ENCODE measurements at places on chromosomes 5 and 9.
A peak's percentile ranks its signal among the peaks of the same experiment; 100 is the strongest.

GRCh38 chr5:20497356-20497755 lies 509.4 kb upstream of the CDH18 start:
- no peak for DNase-seq

- no peak for DNase-seq
These were observed 36.4 kb downstream of the NXNL2 start for GRCh38 chr9:88571419-88571818.

GRCh38 chr5:180607861-180608571 lies 16.7 kb upstream of the SCGB3A1 start:
- peak; percentile 28 for DNase-seq

DNA sequence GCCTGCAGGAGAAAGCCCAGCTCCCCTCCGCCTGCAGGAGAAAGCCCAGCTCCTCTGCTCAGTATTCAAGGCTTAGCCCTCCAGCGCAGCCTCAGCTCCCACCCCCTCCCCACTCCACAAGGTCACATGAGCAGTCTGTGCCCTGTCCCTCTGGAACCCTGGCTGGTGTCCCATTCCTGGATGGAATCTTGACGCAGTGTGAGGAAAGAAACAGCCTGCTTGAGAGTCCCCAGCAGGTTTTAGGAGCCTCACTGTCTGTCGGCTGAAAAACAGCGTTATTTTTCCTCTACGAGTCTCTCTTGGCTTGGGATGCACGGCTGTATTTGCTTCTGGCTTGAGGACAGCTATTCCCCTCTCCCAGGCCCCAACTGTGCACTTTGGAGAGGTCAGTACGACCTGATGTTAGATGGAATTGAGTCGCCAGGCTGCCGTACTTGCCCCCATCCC lies 210.1 kb upstream of the TRIM32 start:
- no peak for DNase-seq

- DNase-seq, result no peak
These were observed 76.3 kb downstream of the SEMA4D start for GRCh38 chr9:89421595-89421994.

GRCh38 chr9:75001719-75002421 lies 26.2 kb downstream of the CARNMT1 start:
- DNase-seq, result peak; percentile 82

GRCh38 chr9:107224252-107224651 lies 58.8 kb upstream of the RAD23B start:
- DNase-seq, result no peak

DNA sequence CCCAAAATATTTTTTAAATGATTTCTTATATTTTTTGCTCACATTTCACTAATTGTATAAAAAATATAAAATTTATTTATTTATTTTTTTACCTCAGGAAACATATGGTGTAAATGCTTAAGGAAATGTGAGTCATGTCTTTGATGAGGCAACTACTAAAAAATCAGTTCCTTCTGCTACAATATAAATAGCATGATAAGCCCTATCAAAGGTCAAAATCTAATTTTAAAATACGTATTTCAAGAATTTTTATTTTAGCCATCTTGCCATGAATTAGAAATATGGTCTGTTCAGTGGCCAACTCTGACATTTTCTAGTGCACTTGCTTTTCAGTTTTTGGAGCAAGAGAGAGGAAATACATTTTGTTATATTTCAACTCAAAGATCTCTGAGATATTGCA lies 50.5 kb downstream of the PDE4D start:
- DNase-seq, result no peak

- no peak for DNase-seq
These were observed 447.1 kb downstream of the LRRC70 start for GRCh38 chr5:63025679-63026078.

DNA sequence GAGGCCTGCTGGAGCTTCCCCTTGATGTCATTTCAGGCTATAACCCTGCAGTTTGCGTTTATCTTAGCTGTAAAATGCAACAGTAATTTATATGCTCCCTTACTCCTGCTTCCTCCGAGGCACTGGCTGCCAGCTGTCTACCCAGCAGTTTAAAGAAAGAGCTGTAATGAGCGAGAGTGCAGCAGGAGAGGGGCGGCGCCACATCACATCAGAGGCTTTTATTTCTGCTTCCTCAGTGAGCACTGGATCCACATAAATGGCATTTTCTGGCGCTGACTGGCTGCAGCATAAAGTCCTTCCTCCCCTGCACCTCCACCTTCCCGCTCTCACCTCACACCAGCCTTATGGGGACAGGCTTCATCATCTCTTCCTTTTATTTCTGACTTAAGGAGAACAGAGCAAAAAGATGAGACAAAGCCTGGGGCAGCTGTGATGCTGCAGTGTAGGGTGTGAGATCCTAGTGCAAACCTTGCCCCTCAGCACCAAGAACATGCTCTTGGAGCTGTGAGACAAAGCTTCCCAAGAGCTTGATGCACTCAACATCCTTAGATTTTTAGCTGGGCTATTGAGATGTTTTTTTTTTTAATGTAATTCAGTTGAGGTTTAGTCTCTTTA lies 829.6 kb upstream of the ZNF608 start:
- DNase-seq, result no peak

DNA sequence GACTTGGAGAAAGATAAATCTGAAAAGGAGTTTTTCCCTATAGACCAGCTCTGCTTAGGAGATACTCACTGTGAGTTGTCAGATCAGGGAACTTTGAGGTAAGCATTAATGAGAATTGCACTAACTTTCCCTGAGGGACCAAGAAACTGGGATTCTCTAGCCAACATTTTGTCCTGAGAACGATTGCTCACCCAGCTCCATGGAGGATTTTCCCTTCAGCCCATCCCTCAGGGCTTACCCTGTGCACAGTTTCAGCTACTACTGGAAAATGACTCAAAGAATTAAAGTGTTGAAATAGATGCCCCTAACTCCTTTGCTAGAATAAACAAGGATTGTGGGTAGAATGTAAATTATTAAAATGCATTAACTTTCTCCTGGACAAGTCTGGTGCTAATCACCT lies 237.2 kb upstream of the IL12B start:
- peak; percentile 67 for DNase-seq

DNA sequence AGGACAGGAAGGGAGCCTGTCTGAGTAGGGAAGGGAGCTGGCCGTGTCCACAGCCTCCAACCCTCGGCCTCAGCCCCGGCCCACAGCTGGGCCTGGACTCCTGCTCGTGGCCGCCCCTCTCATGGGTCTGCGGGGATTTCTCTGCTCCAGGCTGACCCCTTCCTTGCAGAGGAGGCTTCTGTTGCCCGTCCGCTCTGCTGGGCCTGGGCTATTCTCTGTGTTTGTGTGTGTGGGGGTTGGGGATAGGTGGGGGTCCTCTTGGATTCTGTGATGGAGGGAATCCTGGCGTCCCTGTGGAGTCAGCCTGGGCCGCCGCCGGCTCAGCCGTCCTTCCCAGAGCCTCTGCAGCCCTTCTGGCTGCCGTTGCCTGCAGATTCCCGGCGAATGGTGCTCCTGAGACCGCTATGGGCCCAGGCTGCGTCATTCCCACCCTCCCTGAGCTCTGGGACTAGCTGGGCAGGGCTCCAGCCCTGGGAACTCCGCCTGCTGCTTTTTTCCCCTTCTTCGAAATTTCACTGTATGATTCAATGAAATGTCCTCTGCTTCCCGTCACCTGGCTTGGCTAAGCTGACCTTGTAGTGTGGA lies 64.2 kb downstream of the FGF18 start:
- no peak for DNase-seq

DNA sequence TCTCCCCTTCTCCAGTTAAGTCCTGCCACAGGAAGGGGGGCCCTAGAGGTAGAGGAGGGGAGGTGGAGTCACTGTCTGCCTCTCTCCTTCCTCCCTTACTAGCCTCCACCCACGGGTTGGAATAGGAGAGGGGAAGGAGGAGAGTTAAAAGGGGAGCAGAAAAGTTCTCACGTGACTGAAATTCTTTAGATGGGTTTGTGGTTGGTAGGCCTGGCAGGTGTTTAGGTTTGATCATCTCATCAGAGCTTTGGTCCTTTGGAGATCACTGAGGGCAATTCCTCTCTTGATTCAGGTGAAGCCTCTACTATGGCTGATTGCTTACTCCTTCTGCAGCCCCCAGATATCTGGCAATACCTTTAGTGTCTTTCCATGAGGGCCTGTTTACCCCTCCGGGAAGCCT lies 24.9 kb upstream of the C5orf63 start:
- no peak for DNase-seq

DNA sequence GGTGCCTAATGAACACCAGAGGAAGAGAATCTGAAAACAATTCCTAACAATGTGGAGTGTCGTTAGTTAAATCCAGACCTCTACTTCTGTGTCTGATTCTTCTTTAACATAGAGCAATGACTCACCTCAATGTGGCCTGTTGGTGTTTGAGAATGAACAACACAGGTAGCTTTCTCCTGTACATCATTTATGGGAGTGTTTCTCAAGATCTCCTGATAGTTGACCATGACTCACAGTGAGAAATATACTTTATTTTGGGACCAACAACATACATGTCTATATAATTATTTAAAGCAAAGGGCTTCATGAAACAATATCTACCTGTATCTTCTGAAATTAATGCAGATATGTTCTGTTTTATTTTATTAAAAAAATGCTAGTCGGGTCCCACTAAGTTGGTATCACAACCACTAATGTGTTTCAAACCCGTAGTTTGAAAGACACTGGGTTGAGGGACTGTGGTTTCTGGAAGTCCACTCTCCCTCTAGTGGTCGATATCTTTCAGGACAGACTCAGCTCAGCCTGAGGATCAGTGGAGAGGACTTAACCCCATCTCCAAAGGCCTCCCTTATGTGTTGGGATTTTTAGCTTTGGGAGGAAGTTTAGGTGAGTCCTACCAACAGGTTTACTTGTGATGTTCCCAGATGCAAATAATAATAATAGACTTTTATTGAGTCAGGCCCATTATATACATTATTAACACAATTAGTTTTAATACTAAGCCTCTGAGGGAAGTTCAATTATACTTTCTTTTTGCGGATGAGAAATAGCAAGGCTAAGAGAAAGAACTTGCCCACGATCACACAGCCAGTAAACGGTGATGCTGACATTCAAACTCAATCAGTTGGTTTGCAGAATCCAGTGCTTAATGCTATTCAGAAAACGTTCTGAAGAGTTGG lies 70.0 kb upstream of the KLF9 start:
- DNase-seq, result peak; percentile 83

GRCh38 chr5:52878656-52879055 lies 90.9 kb downstream of the ITGA1 start:
- DNase-seq, result peak; percentile 73

- DNase-seq, result no peak
These were observed 7.0 kb downstream of the TMEM252 start for GRCh38 chr9:68533678-68534077.

GRCh38 chr9:101365181-101365580 lies 19.6 kb downstream of the BAAT start:
- no peak for DNase-seq

DNA sequence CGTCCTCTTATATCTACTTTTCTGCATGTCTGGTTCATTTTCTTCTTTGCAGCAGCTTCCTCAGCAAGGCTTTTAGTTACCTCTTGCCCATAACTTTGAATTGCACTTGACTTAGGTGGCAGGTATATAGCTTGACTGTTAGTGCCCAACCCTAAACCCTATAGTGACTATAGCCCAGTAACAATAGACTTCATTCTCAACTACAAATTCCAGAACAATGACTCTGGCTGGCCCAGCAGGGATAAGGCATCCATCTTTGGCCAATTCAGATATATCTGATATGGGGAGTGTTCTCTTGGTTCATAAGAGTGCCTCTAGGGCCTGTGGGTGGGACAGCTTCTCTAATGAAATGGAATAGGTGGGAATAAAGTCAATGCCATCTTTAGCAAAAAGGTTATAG lies 246.2 kb downstream of the DMRT2 start:
- DNase-seq, result no peak

- peak; percentile 97 for DNase-seq
These were observed at the start of gene NIPBL for GRCh38 chr5:36876299-36876964. NIPBL (plus strand) TSS chr5:36876769; CDS start chr5:36953697, 76,928 bp downstream.

DNA sequence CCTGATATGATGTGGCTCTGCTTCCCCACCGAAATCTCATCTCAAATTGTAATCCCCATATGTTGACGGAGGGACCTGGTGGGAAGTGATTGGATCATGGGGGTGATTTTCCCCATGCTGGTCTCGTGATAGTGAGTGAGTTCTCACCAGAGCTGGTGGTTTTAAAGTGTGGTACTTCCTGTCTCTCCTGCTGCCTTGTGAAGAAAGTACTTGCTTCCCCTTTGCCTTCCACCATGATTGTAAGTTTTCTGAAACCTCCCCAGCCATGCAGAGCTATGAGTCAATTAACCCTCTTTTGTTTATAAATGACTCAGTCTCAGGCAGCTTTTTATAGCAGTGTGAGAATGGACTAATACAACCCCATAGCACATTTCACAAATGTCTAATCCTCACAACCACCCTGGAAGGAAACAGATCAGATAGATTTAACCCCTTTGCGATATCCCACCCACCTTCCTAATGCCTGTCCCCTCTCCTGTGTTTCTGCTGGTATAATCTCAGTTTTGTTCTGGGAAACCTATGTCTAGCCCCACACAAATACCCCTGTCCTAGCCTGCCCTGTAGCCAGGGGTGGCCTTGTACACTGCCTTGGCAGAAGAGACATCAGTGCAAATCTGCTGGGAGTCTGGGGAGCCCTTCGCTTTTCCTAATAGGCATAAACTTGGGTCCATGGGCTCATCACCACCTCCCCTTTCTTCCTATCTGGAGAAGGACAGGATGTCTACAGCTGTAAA lies 157.0 kb upstream of the RAI14 start:
- DNase-seq, result peak; percentile 80

DNA sequence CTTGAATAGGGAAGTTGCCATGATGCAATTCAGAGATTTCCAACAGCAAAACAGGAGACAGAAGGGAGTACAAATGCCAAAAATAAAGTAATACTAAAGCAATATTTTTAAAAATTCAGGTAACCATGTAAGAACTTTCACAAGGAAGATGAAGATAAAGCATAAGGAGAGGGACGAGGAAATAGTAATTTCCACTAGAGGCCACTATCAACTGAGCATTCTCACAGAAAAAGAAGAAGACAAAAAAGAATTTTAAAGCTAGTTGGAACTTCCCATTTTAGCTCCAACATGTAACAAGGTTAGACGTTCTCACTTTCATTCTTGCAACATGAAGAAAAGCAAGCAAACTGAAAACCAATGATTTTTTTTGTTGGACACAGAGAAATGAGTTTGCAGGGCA lies 779.9 kb upstream of the CDH6 start:
- DNase-seq, result no peak

GRCh38 chr5:2385818-2386217 lies 365.7 kb downstream of the IRX2 start:
- no peak for DNase-seq

GRCh38 chr9:113386571-113387393 lies 10.0 kb upstream of the HDHD3 start:
- DNase-seq, result no peak

- DNase-seq, result peak; percentile 6
These were observed 54.6 kb upstream of the ABL1 start for GRCh38 chr9:130780415-130780814.

- DNase-seq, result no peak
These were observed 83.3 kb downstream of the EGFLAM start for GRCh38 chr5:38341641-38342040.

Data from MCF 10A (cell line).